NCI-H460 (cell line): ENCODE measurements at places on chromosomes 1 and 21.

DNA sequence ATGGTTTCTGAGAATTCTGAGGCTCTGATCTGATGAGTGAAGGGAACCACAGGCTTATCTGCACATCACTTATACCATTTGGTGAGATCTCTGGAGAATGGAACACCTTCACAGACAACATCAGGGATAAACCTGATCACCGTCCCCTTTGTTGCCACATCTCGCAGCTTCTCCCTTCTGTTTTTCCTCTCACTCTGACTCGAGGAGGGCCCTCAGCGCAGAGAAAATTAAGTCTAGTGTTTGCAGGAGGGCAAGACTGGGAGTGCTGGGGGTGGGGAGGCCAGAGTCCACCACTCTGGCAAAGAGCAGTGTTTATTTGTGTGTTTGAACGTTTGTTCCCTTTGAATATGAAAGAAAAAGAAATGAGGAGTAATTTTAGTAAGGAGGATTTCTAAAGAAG, 29.0 kb upstream of the BATF3 start:
- no peak for DNase-seq

DNA sequence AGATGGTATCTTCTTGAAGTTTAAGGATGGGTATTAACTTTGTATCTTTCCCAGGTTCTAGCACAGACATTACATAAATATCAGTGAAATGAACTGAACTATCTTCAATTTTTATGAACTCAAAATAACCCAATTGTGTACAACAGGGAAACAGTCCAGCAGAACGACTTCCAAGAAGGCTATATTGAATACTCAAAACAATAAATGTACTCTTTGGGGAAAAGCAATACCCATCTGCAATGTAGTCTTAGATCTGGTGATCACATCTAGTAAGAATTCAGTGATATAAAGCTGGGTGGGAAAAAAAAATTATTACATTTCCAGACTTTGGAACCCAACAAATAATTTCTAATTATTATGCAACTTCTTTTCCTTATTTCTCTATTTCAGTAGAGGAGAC, 33.1 kb upstream of the GORAB start:
- DNase-seq, result no peak

DNA sequence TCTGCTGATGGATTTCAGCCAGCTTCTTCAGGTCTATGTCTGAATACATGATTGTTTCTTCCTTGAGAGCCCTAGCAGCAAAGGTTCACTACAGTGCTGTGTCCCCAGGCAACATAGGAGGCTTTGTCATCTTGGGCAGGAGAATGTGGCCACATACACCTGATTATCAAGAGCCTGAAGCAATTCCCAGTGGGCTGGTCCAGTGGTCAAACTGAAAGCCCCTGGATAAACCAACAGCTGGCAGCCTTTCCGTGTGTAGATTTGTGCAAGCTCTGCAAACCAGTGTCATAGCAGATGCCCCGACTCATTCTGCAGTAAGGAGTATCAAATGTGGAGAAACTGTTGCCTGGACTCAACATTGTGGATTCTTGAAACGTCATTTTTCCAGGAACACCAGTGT, 2.3 kb upstream of the GIPC2 start:
- no peak for DNase-seq

DNA sequence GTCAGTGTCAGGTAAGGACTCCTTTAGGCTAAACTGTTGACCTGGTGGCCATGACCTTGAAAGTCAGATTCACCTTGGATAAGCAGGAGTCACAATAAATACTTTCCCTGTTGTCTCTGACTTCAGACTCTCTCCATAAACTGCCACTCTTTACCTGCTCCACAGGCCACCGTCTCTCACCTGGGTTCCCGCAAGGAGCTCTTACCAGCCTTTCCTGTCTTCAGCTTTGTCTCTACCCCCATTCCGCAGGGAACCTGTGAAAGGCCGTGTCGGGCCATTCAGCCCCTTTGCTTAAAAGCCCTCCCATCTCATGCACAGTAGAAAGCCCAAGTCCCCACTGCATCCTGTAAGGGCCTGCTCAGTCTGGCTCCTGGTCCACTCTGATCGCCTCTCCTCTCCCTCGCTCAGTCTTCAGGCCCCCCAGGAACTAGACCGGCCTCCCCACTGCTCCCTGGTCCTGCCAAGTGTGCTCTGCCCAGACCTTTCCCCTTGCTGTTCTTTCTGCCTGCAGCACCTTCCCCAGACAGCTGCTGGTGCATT, 79.5 kb downstream of the ACTL8 start:
- no peak for DNase-seq

DNA sequence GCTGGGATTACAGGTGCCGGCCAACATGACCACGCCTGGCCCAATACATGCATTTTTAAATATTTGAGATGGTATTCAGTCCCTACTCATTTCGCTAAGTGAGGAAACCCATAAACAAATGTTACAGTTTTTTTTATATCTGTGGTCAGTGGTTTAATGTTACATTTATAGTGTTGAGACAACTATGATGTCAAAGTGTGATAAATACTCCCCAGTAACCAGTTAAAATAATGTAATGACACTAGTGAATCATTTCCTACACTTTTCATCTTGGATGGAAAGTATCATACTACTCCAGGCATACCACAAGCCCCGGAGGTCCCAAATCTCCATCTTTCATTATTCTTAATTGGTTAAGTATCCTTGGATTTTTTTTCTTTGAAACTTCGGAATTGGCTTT, 87.5 kb upstream of the KIF26B start:
- no peak for DNase-seq

DNA sequence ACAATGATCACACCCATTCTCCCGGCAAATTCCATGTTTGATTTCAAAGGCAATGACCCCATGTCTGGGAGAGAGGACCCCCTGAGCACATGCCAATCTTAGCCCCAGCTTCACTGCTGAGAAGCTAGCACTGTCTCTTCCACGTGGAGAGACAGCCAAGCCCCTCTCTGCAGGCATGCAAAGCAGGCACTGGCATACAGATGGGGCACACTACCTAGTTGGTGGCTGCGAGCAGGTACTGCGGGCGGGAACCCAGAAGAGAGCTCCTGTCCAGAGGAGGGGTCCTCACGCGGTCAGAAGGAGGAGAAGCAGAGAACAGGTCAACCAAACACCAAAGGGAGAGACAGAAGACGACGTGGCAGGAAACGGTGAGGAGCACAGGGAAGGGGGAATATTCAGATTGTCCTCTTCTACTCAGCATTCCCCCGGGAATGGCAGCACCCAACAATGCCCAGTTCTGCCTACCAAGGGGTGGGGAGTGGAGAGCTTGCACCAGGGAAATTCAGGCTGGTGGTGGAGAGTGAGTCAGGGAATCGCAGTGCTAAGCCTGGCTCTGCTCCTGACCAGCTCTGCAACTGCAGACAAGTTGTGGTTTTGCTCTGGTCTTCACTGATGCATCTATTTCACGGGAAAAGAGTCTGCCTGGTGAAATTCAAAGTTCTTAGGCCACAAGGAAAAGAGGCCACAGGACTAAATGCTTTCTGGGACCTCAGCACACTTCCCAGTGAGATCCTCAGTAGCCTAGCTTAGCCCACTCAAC, 48.1 kb upstream of the GOLT1A start:
- DNase-seq, result no peak

- DNase-seq, result peak; percentile 38
These were observed 84.8 kb downstream of the CAMTA1 start for GRCh38 chr1:6870086-6870485.

DNA sequence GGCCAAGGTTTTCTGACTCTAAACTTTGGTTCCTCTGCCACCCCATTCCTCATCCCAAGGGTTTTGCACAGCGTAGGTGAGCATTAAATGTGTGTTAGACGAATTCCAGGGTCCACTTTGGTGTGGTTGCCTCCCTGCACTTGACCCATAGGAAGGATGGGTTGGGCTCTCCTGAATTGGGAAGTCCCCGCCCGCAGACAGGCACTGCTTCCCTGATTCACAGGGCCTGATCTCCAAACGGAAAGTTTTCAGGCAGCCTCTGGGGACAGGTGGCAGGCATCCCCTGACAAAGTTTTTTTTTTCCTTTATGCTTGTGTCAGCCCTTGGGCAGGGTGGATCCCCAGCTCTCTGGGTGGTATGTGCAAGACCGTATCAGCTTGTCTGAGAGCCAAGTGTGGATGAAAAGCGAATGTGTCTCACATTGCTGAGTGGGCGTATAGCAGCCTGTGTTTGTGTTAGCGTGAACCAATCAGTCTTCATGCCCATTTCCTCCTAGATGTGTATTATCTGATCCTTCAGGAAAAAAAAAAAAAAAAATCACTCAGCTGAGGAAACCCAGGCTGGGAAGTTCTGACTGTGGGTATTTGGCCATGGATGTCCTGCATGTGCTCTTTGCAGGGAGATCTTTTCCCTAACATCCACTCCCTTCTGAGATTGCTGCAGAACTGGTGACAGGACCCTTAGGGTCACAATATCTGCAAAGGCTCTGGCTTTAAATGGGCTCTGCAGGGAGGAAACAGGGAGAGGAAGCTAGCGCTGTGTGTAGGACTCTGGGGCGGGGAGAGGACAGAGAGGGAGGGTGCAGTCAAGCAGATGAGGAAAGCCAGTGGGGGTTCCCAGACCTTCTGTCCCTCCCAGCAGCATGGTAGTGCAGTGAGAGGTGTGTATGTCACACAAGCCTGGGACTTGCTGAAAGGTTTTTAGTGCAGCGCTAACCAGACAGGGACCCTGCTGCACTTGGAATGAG, 42.2 kb upstream of the TRABD2B start:
- DNase-seq, result no peak

GRCh38 chr1:172397221-172397620, 23.3 kb upstream of the C1orf105 start:
- DNase-seq, result no peak

GRCh38 chr21:43657355-43658087, 1.8 kb downstream of the HSF2BP start:
- no peak for DNase-seq

DNA sequence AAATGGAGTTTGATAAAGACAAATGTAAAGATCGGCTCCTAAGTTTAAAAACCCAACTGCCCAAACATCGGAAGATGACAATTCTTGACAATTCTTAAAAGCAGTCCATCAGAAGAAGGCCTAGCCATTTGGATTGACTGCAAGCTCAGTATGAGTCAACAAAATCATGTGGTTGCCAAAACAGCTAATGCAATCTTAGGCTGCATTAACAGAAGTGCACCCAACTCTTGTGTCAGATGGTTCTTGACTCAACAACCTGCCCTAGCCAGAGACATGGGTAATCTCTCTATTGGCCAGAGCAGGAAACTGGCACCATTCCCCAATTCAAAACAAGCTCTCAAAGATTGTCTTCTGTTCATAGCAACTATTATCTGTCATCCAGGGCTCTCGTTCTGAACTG, 9.9 kb upstream of the NCF2 start:
- DNase-seq, result peak; percentile 67

GRCh38 chr21:14817311-14817710, 247.5 kb downstream of the NRIP1 start:
- no peak for DNase-seq

DNA sequence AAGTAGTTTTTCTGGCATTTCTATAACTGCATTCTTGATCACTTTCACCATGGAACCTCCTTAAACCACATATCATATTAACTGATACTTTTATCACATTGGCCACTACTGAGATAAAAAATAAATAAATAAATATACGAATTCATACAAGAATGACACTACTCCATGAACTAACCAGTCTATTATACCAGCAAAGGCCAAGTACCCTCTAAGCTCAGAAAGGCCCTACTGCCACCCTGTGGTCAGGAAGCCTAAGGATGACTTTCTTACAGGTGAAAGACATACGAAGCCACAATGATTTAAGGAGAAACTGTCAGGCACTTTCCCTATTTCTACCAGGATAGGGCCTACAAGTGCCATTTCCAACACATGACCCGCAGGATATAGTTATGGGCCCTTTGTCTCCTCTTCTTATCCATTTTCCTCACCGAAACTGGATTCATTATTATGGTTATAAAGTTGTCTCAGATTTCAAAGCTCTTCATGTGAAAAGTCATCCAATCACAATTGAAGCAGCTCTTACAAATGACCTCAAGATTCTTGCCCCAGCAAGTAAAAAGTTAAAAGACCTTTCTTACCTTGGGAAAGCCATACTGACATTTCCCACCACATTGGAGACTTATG, 23.9 kb downstream of the DNAJC8 start:
- peak; percentile 49 for DNase-seq

- DNase-seq, result no peak
These were observed 52.7 kb upstream of the KIAA0040 start for GRCh38 chr1:175245324-175245723.

DNA sequence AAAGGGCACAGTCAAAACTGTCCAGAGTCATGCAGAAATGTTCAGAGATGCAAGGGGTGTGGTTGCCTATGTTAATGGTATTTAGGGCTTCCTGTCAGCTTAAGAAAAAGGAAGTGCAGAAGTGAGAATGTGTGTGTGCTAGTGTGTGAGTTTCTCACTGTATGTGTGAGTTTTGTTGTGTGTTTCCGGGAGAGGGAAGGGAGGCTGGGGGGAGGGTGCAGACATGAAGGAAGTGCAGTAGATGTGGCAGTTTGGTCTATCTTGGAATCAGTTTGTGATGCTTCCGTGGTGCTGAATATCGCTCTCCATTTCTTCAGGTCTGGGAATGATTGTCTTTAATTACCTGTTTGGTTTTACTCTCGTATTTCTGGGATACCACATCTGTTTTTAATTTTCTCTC, 16.5 kb upstream of the ATP6V1G3 start:
- DNase-seq, result no peak

GRCh38 chr1:68270951-68271350, 38.6 kb upstream of the WLS start:
- DNase-seq, result no peak

- DNase-seq, result no peak
These were observed 394 bp upstream of the GRHL3 start for GRCh38 chr1:24318615-24319311.

DNA sequence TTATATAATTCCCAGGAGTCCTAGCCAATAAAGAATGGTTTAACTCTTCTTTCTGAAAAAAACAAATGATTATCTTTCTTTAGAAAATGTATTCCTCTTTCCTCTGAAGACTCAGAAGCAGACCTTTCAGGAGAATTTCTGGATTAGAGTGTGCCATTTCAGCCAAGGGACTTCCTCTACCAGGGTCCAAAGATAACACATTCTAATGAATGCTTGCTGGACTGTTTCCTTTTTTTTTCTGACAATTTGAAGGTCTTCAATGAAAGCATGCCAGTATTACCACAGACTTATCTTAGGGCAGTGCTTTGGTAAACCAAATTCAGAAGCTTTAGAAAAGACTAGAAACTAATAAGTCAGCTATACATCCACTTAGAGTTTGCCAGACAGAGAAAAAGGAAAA, 80.5 kb downstream of the RERE start:
- no peak for DNase-seq

DNA sequence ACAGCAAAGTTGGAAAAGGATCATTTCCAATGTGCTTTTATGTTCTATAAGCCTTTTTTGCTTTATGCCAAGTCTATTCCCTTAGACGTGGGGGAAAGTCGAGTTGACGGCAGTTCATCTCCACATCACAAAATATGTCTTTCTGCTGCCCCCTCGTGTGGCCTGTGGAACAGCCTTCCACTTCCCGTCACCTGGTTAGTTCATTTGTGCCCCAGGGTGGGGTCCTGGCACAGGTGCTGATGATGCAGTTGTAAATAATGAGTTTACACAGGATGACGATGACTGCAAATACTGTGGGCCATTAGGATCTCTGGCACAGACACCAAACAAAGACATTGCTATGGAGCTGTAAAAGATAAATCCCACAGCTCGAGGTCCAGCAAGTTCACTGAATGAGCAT, 10.0 kb upstream of the OTUD3 start:
- no peak for DNase-seq

- DNase-seq, result no peak
These were observed 761 bp upstream of the NPHS2 start for GRCh38 chr1:179576509-179576908.

- no peak for DNase-seq
These were observed 466 bp downstream of the VPS26C start for GRCh38 chr21:37266515-37267221.
